Activated CD4-positive, alpha-beta T cell treated with anti-CD3 and anti-CD28 coated beads for 24 hours (primary cell): ENCODE measurements at places on chromosomes 1 and 21.

DNA sequence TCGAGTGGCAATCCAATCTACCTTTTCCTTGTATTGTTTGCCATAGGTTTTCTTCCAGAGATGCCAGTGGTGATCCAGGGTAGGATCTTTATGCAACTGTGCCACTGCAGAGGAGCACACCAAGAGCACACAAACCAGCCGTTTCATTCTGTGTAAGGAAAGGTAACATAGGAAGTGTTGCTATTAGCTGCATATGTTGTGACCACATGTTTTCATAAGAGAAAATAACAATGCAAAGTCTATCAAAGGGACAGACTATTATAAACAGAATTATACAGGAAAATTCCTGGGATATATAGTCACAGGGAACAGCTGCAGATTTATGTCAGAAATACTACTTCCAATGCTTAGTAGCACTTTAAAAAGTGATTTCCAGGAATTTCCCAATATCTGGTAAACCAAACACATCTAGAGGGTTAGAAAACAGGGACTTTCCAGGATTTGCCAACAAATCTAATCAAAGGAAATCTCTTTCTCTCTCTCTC, 919 bp downstream of the CTSS start:
- DNase-seq = no peak

DNA sequence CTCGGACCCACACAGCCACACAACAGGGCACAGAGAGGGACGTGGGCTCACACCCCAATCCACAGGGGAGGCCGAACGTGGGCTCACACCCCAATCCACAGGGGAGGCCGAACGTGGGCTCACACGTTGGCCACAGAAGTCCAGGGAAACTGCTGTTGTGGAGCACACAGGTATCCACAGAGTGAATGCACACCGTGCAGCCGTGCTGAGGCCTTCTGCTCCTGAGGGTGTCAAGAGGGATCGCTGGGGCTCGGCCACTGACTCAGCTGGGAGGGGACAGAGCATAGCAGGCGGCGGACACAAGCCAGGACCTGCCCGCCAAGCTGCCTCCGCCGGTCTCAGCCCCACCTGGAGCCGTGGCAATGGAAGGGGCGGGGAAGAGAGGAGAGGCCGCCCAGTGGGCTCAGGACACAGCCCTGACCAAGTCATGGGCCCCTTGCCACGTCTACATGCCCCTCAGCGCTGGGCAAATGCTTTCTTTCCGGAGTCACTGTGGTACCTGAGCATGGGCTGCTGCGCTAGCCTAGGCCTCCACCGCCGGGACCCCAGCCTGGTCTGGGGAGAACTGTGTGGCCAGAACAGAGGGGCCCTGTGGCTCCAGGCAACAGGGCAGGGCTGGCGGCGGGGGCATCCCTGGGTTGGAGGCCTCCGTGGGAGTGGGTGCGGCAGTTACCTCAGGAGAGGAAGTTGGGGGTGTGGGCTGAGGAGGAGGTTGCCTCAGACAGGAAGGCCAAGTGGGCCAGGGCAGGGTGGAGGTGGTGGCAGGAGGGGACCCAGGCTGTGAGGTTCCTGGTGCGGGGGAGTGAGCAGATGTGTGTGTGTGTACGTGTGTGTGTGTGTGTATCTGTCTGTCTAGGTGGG, 1.2 kb downstream of the SYTL1 start:
- no peak for DNase-seq

GRCh38 chr1:108208724-108209446, 8.7 kb upstream of the SLC25A24 start:
- DNase-seq = no peak

DNA sequence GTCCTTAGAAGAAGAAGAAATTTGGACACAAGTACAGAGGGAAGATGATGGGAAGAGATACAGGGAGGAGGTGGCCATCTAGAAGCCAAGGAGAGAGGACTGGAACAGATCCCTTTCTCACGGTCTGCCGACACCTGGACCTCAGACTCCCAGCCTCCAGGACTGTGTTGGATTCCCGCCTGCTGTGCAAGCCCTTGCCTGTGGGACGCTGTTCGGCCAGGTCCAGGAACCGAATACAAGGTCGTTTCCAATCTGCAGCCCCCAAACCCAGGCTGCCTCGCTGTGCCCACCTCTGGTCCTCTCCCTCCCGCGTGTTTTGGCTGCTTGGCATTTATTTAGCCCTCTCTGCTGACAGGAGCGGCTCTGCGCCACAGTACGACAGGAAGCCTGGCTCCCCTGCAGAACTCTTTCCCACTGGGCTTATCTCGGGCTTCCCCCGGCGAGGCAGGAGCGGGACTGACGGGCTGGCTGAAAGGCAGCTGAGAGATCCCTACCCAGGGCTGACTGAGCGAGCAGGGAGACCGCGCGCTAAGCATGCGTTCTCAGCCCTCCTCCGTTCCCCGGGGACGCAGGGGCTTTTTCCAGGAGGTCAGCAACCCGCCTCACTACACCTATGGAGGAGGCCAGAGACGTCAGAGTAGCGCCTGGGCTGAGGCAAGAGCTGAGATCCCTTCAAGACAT, 238.4 kb downstream of the TNR start:
- no peak for DNase-seq

- no peak for DNase-seq
These were observed 69.0 kb downstream of the BRINP2 start for GRCh38 chr1:177239792-177240191.

DNA sequence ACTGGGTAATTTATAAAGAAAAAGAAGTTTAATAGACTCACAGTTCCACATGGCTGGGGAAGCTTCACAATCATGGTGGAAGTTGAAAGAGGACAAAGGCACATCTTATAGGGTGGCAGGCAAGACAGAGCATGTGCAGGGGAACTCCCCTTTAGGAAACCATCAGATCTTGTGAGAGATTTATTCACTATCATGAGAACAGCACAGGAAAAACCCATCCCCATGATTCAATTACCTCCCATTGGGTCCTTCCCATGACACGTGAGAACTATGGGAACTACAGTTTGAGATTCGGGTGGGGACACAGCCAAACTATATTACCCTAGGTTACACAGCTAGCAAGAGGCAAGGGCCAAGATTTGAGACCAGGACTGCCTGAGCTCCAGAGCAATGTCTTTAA, 30.4 kb upstream of the SOX13 start:
- no peak for DNase-seq

DNA sequence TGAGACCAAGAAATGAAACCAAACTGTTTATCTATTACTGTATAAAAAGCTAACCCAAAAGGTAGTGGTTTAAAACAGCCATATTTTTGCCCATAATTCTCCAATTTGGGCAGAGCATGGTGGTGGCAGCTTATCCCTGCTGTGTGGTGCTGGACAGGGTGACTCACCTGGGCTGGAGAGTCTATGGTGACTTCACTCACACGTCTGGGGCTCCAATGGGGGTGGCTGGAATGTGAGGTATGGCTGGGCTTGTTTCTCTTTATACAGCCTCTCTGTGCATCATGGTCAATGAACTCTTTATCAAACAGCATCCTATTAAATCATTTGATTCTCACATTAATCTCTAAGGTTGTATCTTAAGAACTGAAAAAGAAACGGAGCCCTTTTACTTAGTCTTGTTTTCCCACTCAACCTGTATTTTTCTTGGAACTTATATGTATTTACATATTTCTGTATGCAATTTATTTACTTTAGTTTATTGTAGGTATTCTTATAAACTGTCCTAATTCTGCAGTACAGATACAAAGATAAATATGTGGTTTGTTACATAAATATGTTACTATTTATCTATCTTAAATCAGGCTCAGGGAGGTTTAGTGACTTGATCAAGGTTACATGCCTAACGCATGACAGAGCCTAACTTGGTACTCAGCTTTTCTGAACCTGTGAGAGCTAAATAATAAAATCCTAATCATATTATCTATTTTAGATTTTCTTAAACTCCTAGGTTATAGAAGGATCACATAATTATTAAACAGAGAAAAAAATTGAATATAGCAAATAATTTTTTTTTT, 37.5 kb upstream of the WLS start:
- no peak for DNase-seq

DNA sequence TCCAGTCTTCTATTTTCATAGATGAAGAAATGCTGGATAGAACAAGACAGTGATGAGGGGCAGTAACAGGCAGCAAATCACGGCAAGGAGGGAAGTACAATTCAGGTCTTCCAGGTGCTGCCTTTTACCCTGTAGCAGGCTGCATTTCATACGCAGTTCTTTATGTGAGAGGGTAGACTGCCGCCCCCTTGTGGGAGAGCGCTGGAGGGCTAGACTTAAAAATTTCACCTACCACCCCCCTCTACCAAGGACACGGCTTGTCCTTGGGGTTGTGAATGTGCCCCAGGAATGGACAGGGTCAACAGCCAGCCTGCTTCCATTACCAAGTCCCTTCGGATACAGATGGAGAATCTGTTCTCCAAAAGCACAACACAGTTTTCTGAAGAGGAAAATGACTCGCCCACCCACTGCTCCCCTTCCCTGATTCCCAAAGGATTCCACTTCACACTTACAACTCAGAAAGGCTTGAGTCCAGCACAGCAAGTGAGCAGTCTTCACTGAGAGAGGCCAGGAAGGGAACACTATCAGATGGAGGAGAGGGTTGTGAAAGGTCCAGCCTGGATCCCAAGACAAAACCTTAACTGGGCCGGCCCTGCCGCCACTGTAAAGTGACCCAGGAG, 7.4 kb downstream of the WDR77 start:
- DNase-seq = peak; percentile 49

DNA sequence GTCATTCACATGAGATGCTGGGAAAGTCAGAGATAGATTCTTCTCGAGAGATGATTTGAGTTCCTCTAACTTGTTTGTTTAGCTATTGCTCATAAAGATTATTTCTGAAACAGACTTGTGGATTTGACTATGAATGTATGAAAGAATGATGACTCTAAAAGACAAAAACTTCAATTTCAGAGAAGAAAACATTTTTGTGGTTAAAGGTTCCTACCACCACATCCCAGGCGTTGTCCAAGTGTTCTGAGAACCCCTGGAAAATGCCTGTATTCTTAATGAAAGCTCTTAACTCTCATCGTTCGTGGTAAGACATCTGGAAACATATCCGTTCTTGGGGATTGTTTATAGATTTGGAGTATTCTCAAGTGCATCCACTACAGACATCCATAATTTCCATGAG, 228.7 kb downstream of the BARHL2 start:
- DNase-seq = no peak

DNA sequence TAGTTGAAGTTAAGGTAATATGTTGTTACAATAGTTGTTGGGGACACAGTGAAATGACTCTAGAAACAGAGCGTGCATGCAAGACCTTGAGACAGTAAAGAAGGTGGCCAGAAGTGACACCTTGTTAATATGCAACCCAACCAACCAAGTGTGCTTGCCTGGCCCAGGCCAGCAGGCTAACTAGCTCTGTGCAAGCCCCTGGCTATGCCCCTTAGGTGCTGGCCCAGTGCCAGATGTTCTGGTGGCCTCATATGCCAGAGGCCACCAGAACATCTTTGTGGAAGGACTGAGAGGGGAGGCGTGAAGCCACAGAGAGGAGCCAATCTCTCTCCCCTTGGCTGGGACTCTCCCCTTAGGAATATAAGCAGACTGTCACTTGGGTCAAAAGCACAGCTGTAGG, 111.2 kb upstream of the JUN start:
- DNase-seq = no peak

DNA sequence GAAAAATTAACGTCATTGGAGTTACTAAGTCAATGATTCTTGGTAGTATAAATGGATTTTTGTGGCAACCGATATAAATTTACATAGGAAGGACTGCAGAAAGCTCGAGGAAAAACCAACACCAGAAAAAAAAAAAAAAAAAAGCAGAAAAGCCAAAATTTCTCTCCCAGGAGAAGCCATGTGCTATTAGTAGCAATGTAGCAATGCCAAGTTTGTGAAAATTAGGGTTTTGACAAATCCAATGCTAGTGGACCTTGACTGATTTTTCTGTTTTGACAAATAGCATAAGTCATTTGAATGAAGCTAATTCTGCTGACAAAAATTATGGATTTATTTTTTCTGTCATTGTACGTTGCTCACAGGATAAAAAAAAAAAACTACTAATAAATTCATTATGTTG, 1561.9 kb downstream of the MRPL39 start:
- DNase-seq = no peak

- DNase-seq = no peak
These were observed 62.3 kb upstream of the ADARB1 start for GRCh38 chr21:45011911-45012661.
